CD4-positive, alpha-beta T cell treated with Interleukin-2 at 100 ng/mL for 4 hours (primary cell): ENCODE measurements at places on chromosomes 5 and 9.

DNA sequence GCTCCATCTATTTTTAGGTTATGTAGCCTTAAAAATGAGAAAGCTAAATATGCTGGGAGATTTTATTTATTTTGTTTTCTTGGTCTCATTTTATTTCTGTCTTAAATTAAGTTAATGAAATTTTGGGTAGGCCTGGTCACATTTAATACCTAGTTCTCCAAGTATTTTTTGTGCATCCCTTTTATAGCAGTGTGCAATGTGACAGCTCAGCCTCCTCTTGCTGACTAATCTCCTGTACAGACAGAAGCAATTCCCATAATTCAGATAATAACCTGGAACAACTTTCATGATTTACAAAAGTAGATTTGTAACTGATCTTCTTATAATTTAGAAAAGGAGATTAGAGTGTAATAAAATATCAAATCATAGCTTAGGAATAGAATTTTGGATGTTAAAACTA, 403.9 kb downstream of the ADGRV1 start:
- DNase-seq: no peak

- no peak for DNase-seq
These were observed 39.8 kb downstream of the SEC61B start for GRCh38 chr9:99261923-99262322.

DNA sequence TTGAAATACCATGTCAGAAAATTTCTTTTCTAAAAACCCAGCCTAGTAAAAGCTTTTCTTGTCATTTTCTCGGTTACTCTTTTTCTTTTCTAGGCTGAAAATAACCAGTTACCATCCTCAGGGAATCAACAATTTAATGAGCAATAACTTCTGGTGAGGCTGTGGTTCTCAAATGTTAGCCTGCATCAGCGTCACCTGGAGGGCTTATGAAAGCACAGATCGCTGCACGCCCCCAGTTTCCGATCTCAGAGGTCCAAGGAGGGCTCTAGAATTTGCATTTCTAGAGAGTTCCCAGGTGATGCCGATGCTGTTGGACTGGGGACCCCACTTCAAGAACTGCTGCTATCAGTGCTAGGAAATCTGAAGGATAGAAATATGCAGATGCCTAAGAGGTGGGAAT, 28.9 kb upstream of the TLE1 start:
- DNase-seq: no peak

DNA sequence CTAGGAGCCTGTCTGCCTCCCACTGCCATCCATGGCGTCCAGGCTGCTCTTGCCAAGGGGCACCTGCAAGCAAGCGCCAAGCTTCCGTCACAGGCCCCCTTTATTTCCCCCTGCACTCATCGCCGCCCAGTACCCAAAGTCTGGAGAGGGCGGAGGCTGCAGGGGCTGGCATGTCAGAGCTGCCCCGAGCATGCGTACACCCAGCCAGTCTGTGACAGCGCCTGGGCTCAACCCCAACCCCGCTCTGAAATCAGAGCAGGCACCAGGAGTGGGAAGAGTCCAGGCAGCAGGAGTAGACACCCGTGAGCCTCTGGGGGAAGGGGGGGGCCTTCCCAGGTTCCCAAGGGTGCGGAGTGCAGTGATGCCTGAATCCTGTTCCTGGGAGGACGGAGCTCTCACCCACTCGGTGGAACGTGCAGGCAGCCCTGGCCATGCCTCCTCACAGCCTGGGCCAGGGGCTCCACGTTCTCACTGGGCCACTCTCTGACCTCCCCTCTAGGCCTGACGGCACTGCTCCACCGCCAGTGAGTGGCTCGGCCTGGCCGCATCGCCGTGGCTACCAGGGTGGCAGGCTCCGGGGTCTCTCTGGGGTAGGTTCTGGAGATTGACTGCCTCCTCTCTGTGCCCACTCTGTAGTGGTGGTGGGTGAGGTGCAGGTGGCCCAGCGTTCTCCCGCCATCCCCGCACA, 469.0 kb downstream of the CDH9 start:
- no peak for DNase-seq

DNA sequence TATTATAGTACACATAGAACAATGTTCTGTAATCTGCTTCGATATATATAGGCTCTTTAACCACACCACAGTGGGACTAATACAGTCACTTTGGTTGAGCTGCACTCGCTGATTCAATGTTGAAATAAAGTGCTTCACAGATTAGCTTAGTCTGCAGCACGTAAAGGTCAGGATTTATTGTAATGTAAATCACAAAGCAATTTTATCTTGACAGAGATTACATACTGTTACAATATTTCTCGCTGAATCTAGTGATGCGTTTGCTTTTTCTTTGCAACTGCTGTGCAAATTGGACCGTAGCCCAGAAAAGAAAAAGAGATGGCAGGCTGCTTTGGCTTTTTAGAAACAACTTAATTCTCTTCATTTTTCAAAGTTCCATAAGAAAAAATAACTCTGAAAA, 52.9 kb downstream of the CETN3 start:
- DNase-seq: no peak
